ENCODE measurements at places on chromosomes 11 and 22.
A peak's percentile ranks its signal among the peaks of the same experiment; 100 is the strongest.

- DNase-seq, result no peak
Observed at GRCh38 chr11:118319337-118319707, 14.8 kb downstream of the CD3E start.

GRCh38 chr11:86931548-86932258 lies 23.5 kb downstream of the FZD4 start:
- DNase-seq, result no peak

DNA sequence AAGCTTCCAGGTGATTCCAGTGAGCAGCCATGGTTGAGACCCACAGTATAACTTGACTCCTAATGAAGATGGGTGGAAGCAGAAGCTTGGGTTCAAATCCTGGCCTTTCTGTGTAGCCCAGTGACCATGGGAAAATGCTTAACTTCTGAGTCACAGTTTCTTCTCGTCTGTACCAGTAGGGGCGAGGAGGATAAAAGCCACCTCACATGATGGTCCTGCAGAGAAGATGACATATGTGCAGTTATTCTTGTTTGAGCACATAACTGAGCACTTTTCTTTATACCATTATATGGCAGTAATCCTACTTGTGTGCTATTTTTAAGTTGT lies 4.9 kb downstream of the TMEM109 start:
- DNase-seq, result no peak

- DNase-seq, result no peak
Observed at GRCh38 chr11:870418-870817, 27.8 kb downstream of the TSPAN4 start.

- no peak for DNase-seq
Observed at GRCh38 chr11:30344085-30344484, 21.2 kb downstream of the ARL14EP start.

DNA sequence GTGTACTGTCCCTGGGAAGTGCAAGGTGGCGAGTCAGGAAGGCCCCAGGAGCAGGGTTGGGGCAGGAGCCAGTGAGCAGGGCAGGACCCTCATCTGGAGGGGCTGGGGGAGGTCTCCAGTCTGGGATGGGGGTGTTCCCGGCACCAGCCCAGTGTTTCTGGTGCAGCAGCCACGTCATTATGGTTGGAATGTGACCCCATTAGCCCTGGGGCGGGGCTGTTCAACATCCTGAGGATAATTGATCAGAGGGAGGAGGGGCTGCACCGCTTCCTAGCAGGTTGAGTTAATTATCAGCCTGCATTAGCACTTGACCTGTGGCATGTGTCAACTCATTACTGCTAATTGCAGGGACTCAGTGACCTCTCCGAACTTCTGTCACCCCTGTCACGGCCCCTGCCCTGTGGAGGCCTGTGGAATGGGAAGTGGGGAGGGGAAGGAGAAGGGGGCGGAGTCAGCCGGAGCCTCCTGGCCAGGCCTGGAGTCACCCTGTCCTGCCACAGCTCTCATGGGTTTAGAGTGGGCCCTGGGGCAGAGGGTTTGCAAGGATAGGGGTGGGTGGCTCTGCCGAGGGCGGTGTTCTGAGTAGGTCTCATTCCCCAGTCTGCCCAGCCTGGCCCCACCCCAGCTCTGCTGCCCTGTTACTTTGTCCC lies 52.8 kb upstream of the CCDC188 start:
- DNase-seq, result no peak

DNA sequence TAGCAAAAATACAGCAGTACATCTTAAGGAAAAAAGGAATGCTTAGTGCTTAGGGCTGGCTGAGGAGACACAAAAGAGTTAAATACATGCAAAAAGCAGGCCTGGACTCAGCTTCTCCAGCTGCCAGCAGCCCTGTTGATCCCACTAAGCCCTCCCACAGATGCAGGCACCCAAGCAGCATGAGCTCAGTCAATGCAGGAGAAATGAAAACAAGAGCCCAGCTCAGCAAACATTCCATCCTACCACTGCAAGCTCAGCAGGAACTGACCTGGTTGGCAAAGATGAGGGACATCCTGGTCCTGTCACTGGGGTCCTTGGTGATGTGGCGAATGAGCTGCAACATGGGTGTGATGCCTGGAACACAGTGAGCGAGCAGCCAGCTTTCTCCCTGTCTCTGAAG lies 5.8 kb downstream of the CYB5R2 start:
- DNase-seq, result no peak

DNA sequence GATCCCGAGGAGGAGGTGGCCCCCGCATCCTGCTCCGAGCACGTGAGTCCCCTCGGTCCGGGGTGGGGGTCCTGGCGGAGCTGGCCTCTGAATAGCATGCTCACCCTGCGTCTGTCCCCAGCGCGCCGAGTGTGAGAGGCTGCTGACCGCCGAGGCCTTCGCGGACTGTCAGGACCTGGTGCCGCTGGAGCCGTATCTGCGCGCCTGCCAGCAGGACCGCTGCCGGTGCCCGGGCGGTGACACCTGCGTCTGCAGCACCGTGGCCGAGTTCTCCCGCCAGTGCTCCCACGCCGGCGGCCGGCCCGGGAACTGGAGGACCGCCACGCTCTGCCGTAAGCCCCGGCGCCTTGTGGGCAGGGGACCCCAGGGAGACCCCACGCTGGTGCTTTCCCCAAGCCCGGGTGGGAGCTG lies 3.5 kb downstream of the MUC2 start:
- DNase-seq, result no peak

- DNase-seq, result no peak
Observed at GRCh38 chr11:108565653-108566052, 27.9 kb downstream of the EXPH5 start.

DNA sequence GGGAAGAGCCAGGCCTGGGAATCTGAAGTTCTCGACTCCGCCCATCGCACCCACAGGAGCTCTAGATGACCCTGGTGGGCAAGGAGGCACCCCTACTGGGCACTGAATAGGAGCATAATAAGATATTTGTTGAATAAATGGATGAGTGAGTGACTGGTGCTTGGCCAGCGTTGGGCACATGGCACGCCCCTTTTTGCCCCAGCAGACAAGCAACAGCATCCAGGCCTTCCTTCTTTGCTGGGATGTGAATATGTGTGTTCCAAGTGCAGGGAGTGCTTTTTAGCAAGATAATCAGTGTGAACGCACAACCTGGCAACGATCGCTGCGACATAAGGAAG lies 443 bp upstream of the CELF1 start:
- DNase-seq, result no peak

DNA sequence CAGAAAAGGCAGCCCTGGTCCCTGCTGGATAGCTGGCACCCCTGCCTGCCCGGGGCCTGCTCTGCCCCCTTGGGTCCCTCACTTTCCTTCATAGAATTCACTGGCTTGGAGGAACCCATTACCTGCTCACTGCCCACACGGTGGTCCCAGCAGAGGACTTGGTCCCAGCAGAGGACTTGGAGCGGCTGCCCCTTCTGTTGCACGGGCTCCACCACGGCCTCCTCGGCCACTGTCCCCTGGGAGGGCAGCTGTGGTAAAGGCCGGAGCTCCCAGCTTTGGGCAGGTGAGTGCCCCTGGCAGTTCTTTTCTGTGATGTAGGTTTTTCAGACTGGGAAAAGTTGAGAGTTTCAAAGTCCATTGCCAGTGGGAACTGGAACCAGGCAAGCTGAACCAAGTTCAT lies 25.9 kb downstream of the BRSK2 start:
- DNase-seq, result no peak

- peak; percentile 24 for DNase-seq
Observed at GRCh38 chr22:50481440-50482106, at the start of gene ADM2. TSS of gene ADM2 (plus strand) at chr22:50481543. CDS start at chr22:50481848, 305 bp downstream.
